Stimulated activated CD4-positive, alpha-beta T cell treated with anti-CD3 and anti-CD28 coated beads, TNF-alpha, amount 100 ng/mL, for 24 hours (primary cell): ENCODE measurements at places on chromosomes 4 and X.

- DNase-seq: no peak
Observed at GRCh38 chrX:20007962-20008622, 17.2 kb upstream of the BCLAF3 start.

DNA sequence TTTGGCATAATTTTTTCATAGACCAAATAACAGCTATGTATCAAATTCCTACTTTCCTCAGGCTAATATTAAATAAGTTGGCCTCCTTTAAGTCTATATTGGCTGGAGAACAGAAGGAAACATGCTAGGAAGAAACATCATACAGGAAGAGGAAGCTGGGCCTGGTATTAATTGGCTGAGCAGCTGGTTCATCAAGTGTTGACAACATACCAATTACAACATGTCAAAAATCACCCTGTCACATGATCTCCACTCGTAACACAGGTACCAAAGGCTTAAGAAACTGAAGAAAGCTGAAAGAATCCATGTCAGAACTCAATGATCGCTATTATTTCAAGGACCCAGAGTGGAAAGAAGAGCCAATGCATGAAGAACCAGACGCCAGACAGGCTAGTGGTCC is 10.5 kb downstream of the WDFY3 start:
- DNase-seq: no peak

DNA sequence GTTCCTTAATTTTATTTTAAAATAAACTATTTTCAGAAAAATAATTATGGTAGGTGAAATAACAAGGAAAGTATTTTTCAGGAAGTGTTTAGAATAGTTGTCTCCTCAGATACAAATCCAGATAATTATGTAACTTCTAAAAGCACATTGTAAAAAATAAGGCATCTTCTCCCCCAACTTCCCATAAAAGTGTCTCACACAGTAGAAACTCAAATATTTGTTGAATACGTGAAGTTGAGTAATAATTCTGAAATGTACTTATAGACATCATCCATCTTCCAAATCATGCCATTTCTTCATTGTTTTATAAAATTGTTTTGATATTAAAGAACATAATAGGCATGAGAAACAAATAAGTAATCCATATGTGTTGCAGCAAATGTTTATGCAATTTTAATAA is 18.0 kb downstream of the SHISA3 start:
- DNase-seq: no peak

- DNase-seq: no peak
Observed at GRCh38 chrX:151776181-151776731, 41.7 kb downstream of the CNGA2 start.

- no peak for DNase-seq
Observed at GRCh38 chr4:176432811-176433540, 113.2 kb downstream of the SPCS3 start.

DNA sequence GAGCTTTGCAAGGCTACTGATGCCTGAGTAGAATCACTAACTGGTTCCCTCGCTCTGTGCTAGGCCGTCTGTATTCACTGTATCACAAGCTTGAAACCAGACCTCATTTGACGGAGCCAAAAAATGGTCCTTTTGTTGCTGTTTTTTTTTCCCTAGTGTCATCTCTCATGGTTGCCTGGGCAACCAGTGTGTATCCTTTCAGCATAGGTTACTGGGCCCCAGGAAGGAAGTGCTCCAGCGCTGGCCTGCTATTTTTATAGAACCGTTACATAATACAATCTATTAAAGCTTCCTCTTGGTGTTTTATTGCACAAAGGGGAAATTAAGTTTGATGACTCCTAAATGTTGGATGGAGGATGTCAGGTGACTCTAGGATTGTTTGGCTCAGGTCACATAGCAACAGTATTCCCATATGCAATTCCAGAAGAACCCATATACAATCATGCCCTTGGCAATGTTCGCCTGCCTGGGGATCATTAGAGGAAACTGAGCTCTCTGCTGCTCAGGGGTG is 220.4 kb downstream of the SPRY1 start:
- DNase-seq: no peak
